Uterus (tissue), 4 donors: ENCODE measurements at places on chromosomes 7 and 10. TPM values are rescaled to one million over a fixed set of nuclear protein-coding genes. Genes with fewer than 3 reads are reported as not detected.

DNA sequence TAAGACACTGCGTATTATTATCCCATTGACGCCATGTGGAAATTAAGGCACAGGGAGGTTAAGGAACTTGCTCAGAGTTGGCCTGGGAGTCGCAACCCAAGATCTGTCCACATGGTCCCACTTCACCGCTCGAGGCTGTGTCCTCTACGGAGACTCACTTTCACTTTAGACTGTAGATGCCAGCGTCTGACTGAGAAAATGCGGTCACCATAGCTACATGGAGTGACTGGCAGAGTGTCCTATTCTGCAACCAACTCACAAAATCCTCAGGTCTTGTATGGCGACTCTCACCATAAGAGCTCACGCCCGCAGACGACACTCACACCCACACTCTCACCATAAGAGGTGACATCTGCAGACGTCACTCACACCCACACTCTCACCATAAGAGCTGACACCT lies 257.9 kb downstream of the PTPRN2 start:
- H3K27ac ChIP-seq = no peak overlapping the region
- no peaks in the 10 kb centered on the region for H3K36me3 ChIP-seq
- H3K4me3 ChIP-seq = no peak overlapping the region
- no peaks in the 10 kb centered on the region for H3K4me1 ChIP-seq

DNA sequence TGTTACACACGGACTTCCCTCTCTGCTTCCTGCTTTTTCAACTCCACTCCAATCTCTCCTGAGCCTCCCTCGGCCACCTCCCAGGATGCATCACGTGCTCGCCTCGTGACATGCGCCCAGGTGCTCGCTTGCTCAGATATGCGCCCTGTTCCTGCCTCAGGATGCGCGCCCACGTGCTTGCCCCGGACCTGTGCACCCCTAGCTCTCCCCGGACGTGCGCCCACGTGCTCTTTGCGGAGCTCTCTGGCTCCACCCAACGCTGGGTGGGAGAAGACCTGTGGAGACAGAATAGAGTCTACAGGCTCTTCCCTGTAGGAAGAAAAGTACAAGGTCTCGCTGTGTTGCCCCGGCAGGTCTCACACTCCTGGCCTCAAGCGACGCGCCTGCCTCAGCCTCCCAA lies 23.1 kb downstream of the PARD3 start:
- H3K27ac ChIP-seq = no peak overlapping the region
- no peaks in the 10 kb centered on the region for H3K27me3 ChIP-seq
- H3K4me3 ChIP-seq = no peak overlapping the region
- no peaks in the 10 kb centered on the region for H3K36me3 ChIP-seq
- DNase-seq = no peak
- peaks cover 11% of the 10 kb centered on the region for H3K4me1 ChIP-seq

DNA sequence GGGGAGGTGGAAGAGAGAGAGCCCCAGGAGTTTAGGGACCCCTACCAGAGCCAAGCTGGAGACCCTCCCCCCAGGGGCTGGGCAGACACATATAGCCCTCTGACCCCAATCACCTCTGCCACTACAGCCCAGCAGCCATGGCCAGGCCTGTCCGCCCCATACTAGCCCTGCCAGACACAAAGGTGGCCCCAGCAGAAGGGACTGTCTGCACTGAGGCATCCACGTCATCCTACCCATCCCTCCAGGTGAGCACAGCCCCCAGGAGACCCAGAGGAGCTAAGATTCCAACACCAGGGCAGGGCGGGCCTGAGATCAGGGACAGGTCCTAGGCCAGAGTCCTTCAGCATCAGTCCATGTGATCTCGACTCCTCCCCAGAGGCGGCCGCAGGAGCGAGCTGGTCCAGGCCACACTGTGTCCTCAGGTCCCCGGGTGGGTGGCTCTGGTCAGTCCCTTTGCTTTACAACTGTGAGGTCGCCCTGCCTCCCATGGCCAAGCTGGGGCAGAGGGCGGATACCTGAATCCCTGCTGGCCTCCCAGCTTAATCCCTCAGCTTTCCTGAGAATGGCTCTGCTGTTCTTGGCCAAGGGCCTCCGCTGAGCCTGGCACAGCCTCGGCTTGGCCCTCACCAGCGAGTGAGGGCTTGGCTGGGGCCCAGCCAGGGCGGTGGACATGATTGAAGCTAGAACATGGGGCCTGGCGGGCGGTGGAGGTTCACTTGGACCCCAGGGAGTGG lies 14.3 kb upstream of the ELN start:
- no peak overlapping the region for H3K27ac ChIP-seq
- no peaks in the 10 kb centered on the region for H3K36me3 ChIP-seq
- no peaks in the 10 kb centered on the region for H3K27me3 ChIP-seq
- DNase-seq = no peak
- H3K4me1 ChIP-seq = no peaks in the 10 kb centered on the region
- no peak overlapping the region for H3K4me3 ChIP-seq

GRCh38 chr10:125411724-125412123 lies 251.4 kb upstream of the CTBP2 start:
- DNase-seq = no peak
- H3K27me3 ChIP-seq = no peaks in the 10 kb centered on the region
- H3K4me3 ChIP-seq = no peak overlapping the region

DNA sequence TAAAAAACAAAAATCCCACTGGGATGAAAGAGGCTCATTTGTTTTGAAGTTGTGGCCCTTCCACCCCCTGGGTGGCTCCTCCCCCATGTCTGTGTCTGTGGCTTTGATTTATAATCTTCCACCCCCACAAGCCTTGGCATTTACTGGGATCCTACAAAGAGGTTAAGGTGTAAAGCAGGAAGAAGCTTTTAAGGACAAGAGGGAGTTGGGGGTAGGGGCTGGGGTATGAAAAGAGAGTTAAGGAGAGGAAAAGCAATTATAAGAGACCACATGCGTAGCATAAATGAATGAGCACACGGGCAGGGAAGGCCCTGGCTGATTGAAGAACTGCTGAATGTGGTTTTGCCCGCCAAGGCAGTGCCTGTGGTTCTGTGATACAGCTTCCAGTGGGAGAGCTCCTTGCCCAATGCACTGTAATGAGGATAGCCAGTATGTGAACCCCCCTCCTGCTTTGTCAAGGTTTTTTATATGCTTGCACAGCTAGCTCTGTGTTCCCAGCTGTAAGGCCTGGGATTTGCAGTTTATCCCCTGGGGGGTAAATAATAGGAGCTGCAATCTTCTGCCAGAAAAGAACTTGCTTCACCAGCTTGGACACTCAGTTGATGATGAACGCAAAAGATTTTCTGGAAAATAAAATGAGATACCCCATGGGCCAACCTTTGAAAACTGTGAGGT lies 34.7 kb upstream of the KMT2E start:
- H3K36me3 ChIP-seq = no peaks in the 10 kb centered on the region
- peak; percentile 30 for DNase-seq
- H3K4me3 ChIP-seq = no peak overlapping the region
- H3K27me3 ChIP-seq = no peaks in the 10 kb centered on the region

GRCh38 chr7:15652776-15653290 lies 33.6 kb downstream of the MEOX2 start:
- H3K27ac ChIP-seq = peak overlapping the region; percentile 22
- no peaks in the 10 kb centered on the region for H3K27me3 ChIP-seq
- no peaks in the 10 kb centered on the region for H3K36me3 ChIP-seq
- no peak overlapping the region for H3K4me3 ChIP-seq
- no peaks in the 10 kb centered on the region for H3K4me1 ChIP-seq
- DNase-seq = no peak

DNA sequence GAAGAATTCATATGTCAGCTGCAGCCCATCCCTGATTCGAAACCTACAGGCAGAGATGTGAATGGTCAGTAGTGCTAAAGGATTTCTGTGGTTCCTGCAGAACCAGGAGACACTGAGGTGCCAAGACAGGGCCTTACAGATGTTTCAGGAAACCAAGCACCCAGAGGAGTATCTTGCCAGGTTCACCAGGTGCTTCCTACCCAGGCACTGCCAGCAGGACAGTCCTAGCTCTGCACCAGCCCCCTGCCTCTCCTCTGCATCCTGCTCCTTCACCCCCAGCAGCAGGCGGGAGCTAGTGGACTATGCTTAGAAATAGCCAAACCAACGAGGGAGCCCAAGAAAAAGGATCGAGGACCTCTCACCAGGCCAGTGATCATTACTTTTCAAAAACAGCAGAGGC lies 4.2 kb upstream of the IKZF1 start:
- H3K36me3 ChIP-seq = no peaks in the 10 kb centered on the region
- no peaks in the 10 kb centered on the region for H3K4me1 ChIP-seq
- H3K27ac ChIP-seq = no peak overlapping the region
- no peak for DNase-seq
- H3K27me3 ChIP-seq = no peaks in the 10 kb centered on the region

DNA sequence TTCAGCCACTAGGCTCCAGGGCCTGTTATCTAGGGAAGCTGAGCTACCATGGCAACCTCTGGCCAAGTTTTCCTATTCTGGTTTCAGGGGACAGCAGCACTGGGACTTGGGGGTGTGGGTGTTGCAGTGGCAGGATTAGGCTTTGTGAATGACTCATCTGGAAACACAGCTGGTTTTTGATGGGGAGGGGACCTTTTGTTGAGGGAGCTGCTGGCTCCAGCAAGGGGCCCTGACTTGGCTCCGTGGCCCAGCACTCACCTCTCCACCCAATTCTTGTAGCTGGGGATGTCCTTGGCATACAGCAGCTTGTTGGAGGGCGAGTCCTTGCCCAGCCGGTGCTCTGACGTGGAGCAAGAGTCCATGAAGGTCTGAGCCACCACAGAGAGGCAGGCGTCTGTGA lies 435.9 kb downstream of the PLXNA4 start:
- H3K27me3 ChIP-seq = no peaks in the 10 kb centered on the region
- no peak overlapping the region for H3K4me3 ChIP-seq
- no peak overlapping the region for H3K27ac ChIP-seq
- no peak for DNase-seq

DNA sequence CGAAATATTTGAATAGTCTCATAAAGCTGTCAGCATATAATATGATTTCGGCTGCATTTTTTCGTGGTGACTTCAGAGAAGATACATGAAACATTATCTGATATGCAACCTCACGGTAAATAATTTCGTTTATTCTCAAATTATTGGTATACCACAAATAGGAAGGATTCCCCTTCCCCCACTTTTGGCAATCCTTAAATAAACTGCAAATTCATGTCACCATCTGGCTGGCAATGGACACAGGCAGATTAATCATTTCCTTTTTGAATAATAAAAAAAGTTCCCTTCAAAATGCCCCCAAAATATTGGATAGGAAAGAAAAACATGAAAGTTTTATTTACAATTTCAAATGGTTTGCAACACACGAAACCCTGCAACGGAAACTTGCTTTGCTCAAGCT lies 234.5 kb upstream of the MEOX2 start:
- H3K27ac ChIP-seq = no peak overlapping the region
- no peaks in the 10 kb centered on the region for H3K27me3 ChIP-seq
- DNase-seq = no peak
- no peaks in the 10 kb centered on the region for H3K4me1 ChIP-seq
- no peak overlapping the region for H3K4me3 ChIP-seq
- H3K36me3 ChIP-seq = no peaks in the 10 kb centered on the region

DNA sequence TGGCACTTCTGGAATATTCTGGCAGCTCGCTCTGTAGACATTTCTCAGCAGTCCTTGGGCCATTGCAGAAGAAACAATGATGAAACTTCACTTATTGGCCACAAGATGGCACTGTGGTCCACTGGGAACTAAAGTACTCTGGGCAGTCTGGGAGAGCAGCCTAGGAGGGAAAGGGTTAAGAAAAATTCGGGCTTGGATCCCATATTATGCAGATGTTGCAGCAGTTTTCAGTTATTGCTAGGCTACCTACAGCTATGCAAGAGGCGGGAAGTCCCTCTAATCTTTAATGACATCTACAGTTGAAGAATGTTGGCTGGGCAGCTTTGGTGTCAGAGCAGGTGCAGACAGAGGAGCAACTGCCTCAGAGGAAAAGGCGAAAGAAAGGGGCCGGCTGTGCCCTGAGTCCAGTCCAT lies 201.7 kb upstream of the PRSS58 start:
- no peaks in the 10 kb centered on the region for H3K36me3 ChIP-seq
- H3K27ac ChIP-seq = no peak overlapping the region
- no peak overlapping the region for H3K4me3 ChIP-seq
- H3K27me3 ChIP-seq = no peaks in the 10 kb centered on the region
- no peak for DNase-seq
- no peaks in the 10 kb centered on the region for H3K4me1 ChIP-seq

GRCh38 chr7:138396251-138397070 lies 63.6 kb upstream of the TRIM24 start:
- H3K4me3 ChIP-seq = no peak overlapping the region
- H3K27me3 ChIP-seq = no peaks in the 10 kb centered on the region
- no peaks in the 10 kb centered on the region for H3K4me1 ChIP-seq
- H3K36me3 ChIP-seq = no peaks in the 10 kb centered on the region
- DNase-seq = no peak

- no peaks in the 10 kb centered on the region for H3K27me3 ChIP-seq
- H3K4me3 ChIP-seq = no peak overlapping the region
- H3K27ac ChIP-seq = no peak overlapping the region
- H3K36me3 ChIP-seq = no peaks in the 10 kb centered on the region
- H3K4me1 ChIP-seq = no peaks in the 10 kb centered on the region
Measured at GRCh38 chr10:59127991-59128390, 48.5 kb upstream of the PHYHIPL start.

GRCh38 chr7:42237811-42238541 lies 967 bp upstream of the GLI3 start:
- H3K4me1 ChIP-seq = peaks cover 4% of the 10 kb centered on the region
- no peaks in the 10 kb centered on the region for H3K27me3 ChIP-seq
- no peaks in the 10 kb centered on the region for H3K36me3 ChIP-seq
- DNase-seq = peak; percentile 89

GRCh38 chr10:104299031-104299904 lies 30.3 kb downstream of the GSTO2 start:
- no peaks in the 10 kb centered on the region for H3K27me3 ChIP-seq
- peak overlapping the region; percentile 83 for H3K27ac ChIP-seq
- no peaks in the 10 kb centered on the region for H3K36me3 ChIP-seq
- no peak overlapping the region for H3K4me3 ChIP-seq

- H3K27me3 ChIP-seq = no peaks in the 10 kb centered on the region
- no peaks in the 10 kb centered on the region for H3K36me3 ChIP-seq
- H3K27ac ChIP-seq = no peak overlapping the region
- no peak for DNase-seq
- H3K4me1 ChIP-seq = no peaks in the 10 kb centered on the region
- no peak overlapping the region for H3K4me3 ChIP-seq
Measured at GRCh38 chr7:71443191-71443530, 311.2 kb downstream of the GALNT17 start.

NPFFR1 gene
- not detected for total RNA-seq

DCLRE1A gene
- total RNA-seq = 16.1 TPM

ANTXRL gene
- total RNA-seq = not detected

VPS26A gene
- total RNA-seq = 67.2 TPM

CXCL12 gene
- 146 TPM for total RNA-seq

POLR2J gene
- 11.2 TPM for total RNA-seq
